K562 (cell line): ENCODE measurements at places on chromosomes 16 and 17.

- no peak for DNase-seq
Measured at GRCh38 chr17:14320734-14321475, 20.0 kb downstream of the HS3ST3B1 start.

DNA sequence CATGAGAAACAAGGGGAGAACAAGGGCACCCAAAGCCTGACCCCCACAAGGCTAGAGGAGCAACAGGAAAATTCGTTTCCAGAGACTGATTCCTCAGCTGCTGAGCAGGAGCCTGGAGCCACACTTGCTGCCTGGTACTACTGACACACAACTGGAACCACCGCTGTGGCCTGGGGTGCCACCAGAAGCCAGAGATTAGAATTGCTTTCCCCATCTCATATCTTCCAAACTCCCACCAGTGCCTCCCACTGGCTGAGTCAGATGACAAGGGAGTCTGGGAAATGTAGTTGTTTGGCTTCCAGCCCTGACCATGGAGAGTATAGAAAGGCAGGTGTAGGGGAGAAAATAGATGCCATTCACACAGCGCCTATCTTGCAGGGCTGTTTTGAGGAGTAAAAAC is 4.1 kb upstream of the TMEM11 start:
- peak; percentile 28 for DNase-seq

- no peak for DNase-seq
Measured at GRCh38 chr17:11643851-11644250, 45.6 kb downstream of the DNAH9 start.

GRCh38 chr17:56441308-56441707 is 152.2 kb upstream of the NOG start:
- no peak for DNase-seq

GRCh38 chr16:87236516-87237115 is 80.6 kb downstream of the C16orf95 start:
- no peak for DNase-seq

GRCh38 chr16:4918781-4919251 is 18.1 kb downstream of the PPL start:
- DNase-seq = no peak
